HCT116 (cell line): ENCODE measurements at places on chromosomes 16 and 17. TPM values are rescaled to one million over a fixed set of nuclear protein-coding genes. Genes with fewer than 3 reads are reported as not detected.

Gene TAT
- 0.91 TPM for total RNA-seq

- H3K27me3 ChIP-seq, result no peaks in the 10 kb centered on the region
- H3K27ac ChIP-seq, result no peak overlapping the region
- H3K4me1 ChIP-seq, result no peaks in the 10 kb centered on the region
- DNase-seq, result no peak
Measured at GRCh38 chr17:50355701-50356341, 9.9 kb downstream of the XYLT2 start.

GRCh38 chr16:85357924-85358505 lies 245.7 kb upstream of the CIBAR2 start:
- H3K4me1 ChIP-seq, result peaks cover 27% of the 10 kb centered on the region; the same call in 1 of the 2 replicates
- H3K27ac ChIP-seq, result no peak overlapping the region
- H3K27me3 ChIP-seq, result no peaks in the 10 kb centered on the region

- no peak for DNase-seq
- H3K27ac ChIP-seq, result no peak overlapping the region; the same call in 1 of the 2 replicates
- no peak overlapping the region for H3K4me3 ChIP-seq
- peaks cover 28% of the 10 kb centered on the region for H3K4me1 ChIP-seq
Measured at GRCh38 chr17:81074875-81075274, 39.9 kb downstream of the BAIAP2 start.

Gene CACNG1
- total RNA-seq, result not detected

- DNase-seq, result no peak
- H3K4me3 ChIP-seq, result no peak overlapping the region
- no peaks in the 10 kb centered on the region for H3K36me3 ChIP-seq
- no peaks in the 10 kb centered on the region for H3K4me1 ChIP-seq
Measured at GRCh38 chr16:8576141-8577004, 13.9 kb downstream of the TMEM114 start.

- no peak overlapping the region for H3K4me3 ChIP-seq
- no peaks in the 10 kb centered on the region for H3K36me3 ChIP-seq
- no peak overlapping the region for H3K27ac ChIP-seq
- H3K27me3 ChIP-seq, result no peaks in the 10 kb centered on the region
- no peak for DNase-seq
Measured at GRCh38 chr17:29070308-29070707, 27.4 kb downstream of the PIPOX start.

Gene COA3
- total RNA-seq, result 37.1 TPM

DNA sequence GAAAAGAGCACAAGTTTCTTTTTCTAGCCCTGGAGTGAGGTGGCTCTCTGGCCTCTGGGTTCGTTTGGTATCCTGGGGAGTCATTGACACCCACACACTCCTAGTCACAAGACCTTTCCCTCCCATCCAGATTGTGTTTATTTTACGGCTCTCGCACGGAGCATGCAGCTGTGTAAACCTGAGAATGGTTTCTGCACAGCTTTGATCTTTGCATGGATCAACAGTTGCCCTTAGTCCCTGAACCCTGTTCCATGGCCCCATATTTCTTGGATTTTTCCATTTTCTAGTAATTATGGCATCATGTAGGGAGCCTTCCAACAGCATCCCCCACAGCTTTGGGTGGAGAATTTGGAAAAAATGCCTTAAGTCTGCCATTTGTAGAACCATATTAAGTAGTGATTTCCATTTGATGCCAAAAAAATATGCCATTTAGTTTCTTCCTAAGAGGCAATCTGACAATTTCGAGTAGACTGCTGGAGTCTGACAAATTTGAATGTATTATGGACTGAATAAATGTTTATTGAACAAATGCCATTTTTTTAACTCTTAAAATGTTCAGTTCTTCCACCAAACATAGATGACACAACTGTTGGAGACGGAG lies 197.7 kb downstream of the WWOX start:
- no peaks in the 10 kb centered on the region for H3K4me1 ChIP-seq
- H3K27ac ChIP-seq, result no peak overlapping the region
- H3K4me3 ChIP-seq, result no peak overlapping the region
- no peak for DNase-seq
- no peaks in the 10 kb centered on the region for H3K27me3 ChIP-seq

Gene VMP1
- 366 TPM for total RNA-seq

- H3K27ac ChIP-seq, result no peak overlapping the region
- DNase-seq, result no peak
- no peaks in the 10 kb centered on the region for H3K27me3 ChIP-seq
- peaks cover 21% of the 10 kb centered on the region for H3K36me3 ChIP-seq
- H3K4me3 ChIP-seq, result no peak overlapping the region
- H3K4me1 ChIP-seq, result no peaks in the 10 kb centered on the region
Measured at GRCh38 chr16:21164521-21165168, 6.2 kb downstream of the LDAF1 start.

- H3K36me3 ChIP-seq, result no peaks in the 10 kb centered on the region
- no peaks in the 10 kb centered on the region for H3K4me1 ChIP-seq
- H3K4me3 ChIP-seq, result no peak overlapping the region
Measured at GRCh38 chr16:80288616-80289015, 252.2 kb upstream of the DYNLRB2 start.

DNA sequence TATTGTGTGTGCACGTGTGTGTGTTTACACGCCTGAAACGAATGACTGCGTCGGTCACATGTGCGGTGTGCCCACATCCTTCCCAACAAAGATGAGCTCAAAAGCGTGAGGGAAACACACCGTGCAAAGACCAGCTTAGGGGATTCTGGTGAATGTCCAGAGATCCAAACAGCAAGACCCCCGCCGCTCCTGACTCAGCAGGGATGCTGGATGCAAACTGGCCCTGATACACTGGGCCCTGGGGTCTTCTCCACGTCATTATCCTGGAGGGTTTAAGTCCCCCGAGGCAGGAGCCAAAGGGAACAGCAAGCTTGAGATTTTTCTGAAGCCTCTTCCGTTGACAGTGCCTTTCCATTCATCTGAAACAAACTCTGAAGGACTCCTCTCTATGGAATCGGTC lies 59.2 kb downstream of the TBC1D16 start:
- no peak overlapping the region for H3K4me3 ChIP-seq
- no peaks in the 10 kb centered on the region for H3K4me1 ChIP-seq
- no peak for DNase-seq
- no peaks in the 10 kb centered on the region for H3K36me3 ChIP-seq

GRCh38 chr17:21174713-21175112 lies 39.2 kb downstream of the TMEM11 start:
- no peak overlapping the region for H3K4me3 ChIP-seq
- H3K27me3 ChIP-seq, result no peaks in the 10 kb centered on the region
- no peaks in the 10 kb centered on the region for H3K36me3 ChIP-seq
- H3K27ac ChIP-seq, result no peak overlapping the region

Gene CDH11
- total RNA-seq, result 0.52 TPM

Gene CFAP119
- total RNA-seq, result 12.6 TPM

DNA sequence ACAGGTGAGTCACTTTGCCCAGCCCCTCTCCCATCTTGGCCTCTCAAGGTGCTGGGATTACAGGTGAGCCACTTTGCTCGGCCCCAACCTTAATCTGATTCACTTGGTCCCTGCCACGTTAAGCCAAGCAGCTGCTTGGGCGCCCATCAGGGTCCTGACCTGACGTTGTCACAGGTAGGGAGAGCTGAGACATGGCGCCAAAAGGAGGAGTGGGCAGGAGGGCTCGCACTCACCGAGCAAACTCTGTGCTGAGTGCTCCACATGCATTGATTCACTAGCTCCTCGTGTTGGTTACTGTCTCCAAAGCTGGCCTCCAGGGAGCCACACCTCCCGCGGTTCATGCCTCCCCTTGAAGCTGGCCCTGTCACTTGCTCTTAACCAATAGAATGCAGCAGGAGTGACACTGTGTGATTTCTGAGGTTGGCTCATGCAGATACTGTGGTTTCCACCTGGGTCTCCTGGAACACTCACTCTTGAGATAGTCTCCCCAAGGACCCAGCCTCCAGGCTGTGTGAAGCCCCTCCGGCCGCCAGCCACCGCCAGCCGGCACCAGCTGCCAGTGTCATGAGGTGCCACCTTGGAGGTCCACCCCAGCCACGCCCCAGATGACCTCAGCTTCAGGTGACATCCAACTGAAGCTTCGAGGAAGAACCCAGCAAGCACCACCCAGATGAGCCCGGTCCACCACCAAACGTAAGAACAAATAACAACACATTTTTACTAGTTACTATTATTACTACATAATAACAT lies 223.0 kb downstream of the GSG1L start:
- H3K27me3 ChIP-seq, result no peaks in the 10 kb centered on the region; the same call in 1 of the 2 replicates
- H3K4me3 ChIP-seq, result no peak overlapping the region
- no peak for DNase-seq

GRCh38 chr17:60748204-60748603 lies 70.6 kb downstream of the BCAS3 start:
- H3K4me3 ChIP-seq, result no peak overlapping the region
- H3K27ac ChIP-seq, result no peak overlapping the region
- H3K4me1 ChIP-seq, result peaks cover 11% of the 10 kb centered on the region
- no peak for DNase-seq
- H3K36me3 ChIP-seq, result no peaks in the 10 kb centered on the region

Gene KRT24
- not detected for total RNA-seq

Gene KRT36
- not detected for total RNA-seq

DNA sequence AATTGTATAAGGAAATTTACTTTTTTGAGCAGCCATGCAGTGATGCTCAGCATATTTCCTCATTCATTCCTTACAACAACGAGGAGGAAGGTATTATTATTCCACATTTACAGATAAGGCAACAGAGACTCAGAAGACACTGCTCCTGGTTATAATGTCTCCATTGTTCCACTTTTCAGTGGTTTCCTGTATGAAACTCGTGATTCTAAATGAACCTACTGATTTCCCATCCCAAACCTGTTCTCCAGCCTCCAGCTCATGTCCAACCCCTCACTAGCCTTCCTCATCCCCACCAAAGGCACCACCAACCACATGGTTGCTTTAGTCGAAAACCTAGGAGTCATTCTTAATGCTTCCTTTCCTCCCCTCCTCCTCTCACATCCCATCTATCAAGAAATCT lies 12.5 kb upstream of the ERCC4 start:
- H3K4me3 ChIP-seq, result no peak overlapping the region
- no peaks in the 10 kb centered on the region for H3K27me3 ChIP-seq
- no peak for DNase-seq
- H3K27ac ChIP-seq, result no peak overlapping the region

Gene IGFALS
- total RNA-seq, result 0.10 TPM

DNA sequence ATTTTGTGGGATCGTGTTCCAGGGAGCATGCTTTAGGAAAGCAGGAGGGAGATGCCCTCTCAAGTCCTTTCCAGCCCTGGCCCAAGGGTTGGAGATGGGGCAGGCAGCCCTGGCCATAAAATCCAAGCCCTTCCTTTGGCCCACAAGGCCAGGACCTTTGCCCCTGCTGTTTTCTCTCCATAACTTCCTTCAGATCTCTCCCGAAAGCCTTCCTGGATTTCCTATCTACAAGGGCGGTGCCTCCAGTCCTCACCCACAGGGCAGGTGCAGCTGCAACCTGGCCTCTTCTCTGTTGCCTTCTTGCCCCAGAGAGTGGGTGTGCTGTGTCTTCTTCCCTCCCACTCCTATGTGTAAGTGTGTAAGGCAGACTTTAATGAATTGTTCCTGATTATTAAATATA lies 8.5 kb upstream of the PDP2 start:
- no peaks in the 10 kb centered on the region for H3K36me3 ChIP-seq
- peaks cover 12% of the 10 kb centered on the region for H3K4me1 ChIP-seq
- H3K27ac ChIP-seq, result no peak overlapping the region
- no peak for DNase-seq

GRCh38 chr16:8901320-8901861 lies 19.2 kb downstream of the LITAFD start:
- H3K4me1 ChIP-seq, result no peaks in the 10 kb centered on the region
- H3K27ac ChIP-seq, result no peak overlapping the region
- no peak for DNase-seq
- no peaks in the 10 kb centered on the region for H3K27me3 ChIP-seq

Gene OTOP3
- not detected for total RNA-seq

Gene PPL
- 56.4 TPM for total RNA-seq

GRCh38 chr17:55654022-55654421 lies 68.6 kb downstream of the TMEM100 start:
- H3K36me3 ChIP-seq, result no peaks in the 10 kb centered on the region
- no peak for DNase-seq
- H3K4me3 ChIP-seq, result no peak overlapping the region
- no peaks in the 10 kb centered on the region for H3K4me1 ChIP-seq
- H3K27ac ChIP-seq, result no peak overlapping the region

- H3K4me1 ChIP-seq, result peaks cover 77% of the 10 kb centered on the region
- no peaks in the 10 kb centered on the region for H3K36me3 ChIP-seq
- DNase-seq, result peak; percentile 56
- H3K4me3 ChIP-seq, result 0 out of 2 replicates have a peak overlapping the region, but pooled peaks have one; percentile 3
Measured at GRCh38 chr17:48483004-48483403, 47.8 kb downstream of the HOXB1 start.

DNA sequence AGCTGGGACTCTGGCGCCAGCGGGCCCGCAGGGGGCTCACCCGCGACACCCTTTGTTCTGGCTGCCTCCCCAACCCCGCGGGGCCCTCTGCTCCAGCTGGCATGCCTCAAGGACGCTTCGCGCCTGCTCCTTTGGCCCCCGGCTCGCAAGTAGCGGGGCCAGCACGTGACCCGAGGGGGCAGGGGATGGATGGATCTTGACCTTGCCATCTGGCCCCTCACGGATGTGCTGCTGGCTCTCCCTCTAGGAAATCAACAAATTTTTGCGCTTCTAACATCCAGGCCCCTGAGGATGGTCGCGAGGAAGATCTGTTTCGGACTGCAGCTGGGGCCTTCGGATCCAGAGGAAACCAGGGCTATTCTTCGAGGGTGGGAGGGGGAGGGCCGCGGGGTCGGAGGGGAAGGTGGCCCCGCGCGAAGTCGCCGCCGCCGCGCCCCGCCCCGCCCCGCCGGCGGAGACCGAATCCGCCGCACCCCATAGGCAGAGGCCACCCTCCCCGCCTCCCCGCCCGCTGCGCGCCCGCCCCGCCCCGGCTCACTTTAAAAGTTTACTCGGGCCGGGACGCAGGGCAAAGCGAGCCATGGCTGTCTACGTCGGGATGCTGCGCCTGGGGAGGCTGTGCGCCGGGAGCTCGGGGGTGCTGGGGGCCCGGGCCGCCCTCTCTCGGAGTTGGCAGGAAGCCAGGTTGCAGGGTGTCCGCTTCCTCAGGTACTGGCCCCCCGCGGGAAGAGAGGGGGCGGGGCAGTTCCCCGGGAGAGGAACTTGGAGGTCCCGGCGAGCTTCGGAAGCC lies at the start of gene ACSF2:
ACSF2 (plus strand) TSS at position 537 of the 790 bp plus-strand sequence; CDS start at position 581, 44 bp downstream.
- H3K27ac ChIP-seq, result peak within 1 kb of the TSS; percentile 73
- no peaks in the 10 kb centered on the region for H3K27me3 ChIP-seq
- peaks cover 50% of the 10 kb centered on the region for H3K4me1 ChIP-seq
- peak within 1 kb of the TSS; percentile 73 for H3K4me3 ChIP-seq
- H3K36me3 ChIP-seq, result no peaks in the 10 kb centered on the region; the same call in 1 of the 2 replicates

DNA sequence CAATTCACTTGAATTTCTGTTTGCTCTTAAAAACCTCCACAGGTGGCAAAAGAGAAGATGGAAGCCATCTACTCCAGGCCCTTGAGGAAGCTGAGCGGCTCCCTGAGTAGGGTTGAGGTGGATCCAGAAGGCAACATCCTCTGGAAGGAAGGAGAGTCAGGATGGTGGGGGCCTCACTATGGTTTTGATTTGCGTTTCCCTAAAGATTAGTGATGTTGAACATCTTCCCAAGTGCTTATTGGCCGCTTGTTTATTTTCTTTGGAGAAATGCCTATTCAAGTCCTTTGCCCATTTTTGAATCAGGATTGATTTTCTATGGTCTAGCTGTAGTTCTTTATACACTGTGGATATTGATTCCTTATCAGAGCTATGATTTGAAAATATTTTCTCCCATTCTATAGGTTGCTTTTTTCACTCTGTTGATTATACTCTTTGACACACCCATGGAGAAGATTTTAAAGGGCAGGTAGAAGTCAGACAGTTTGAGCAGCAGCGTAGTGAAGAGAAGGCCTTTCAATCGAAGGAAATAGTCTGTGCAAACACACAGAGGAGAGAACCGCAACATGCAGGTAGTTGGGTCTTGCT lies 58.6 kb downstream of the WSB1 start:
- H3K36me3 ChIP-seq, result no peaks in the 10 kb centered on the region
- peak overlapping the region; percentile 85 for H3K4me3 ChIP-seq
- peak overlapping the region; percentile 93 for H3K27ac ChIP-seq
- no peak for DNase-seq
- H3K27me3 ChIP-seq, result no peaks in the 10 kb centered on the region
